A549 treated with Hydrocortisone at 1 μM for 4 hours (cell line): ENCODE measurements at places on chromosomes 12 and 14. TPM values are rescaled to one million over a fixed set of nuclear protein-coding genes. Genes with fewer than 3 reads are reported as not detected.

Gene LHX5
- 0.02 TPM in 1 of 5 replicates, not detected in the others for total RNA-seq

Gene LAG3
- 0.51 to 1.9 TPM (median 1.7 TPM) in 5 replicates for total RNA-seq

Gene GSG1
- total RNA-seq, result 0.39 to 1.0 TPM (median 0.62 TPM) in 5 replicates

Gene FAIM2
- 0.02 TPM in 1 of 5 replicates, not detected in the others for total RNA-seq

Gene POU6F1
- 0.91 to 2.2 TPM (median 1.3 TPM) in 5 replicates for total RNA-seq

Gene BATF
- total RNA-seq, result 0.10 TPM in 1 of 5 replicates, not detected in the others

Gene NPFF
- total RNA-seq, result not detected in 5 replicates

Gene ACOT4
- 1.5 to 2.4 TPM (median 2.2 TPM) in 5 replicates for total RNA-seq

Gene MYF6
- not detected in 5 replicates for total RNA-seq

Gene TPPP2
- not detected in 5 replicates for total RNA-seq

Gene CLEC4D
- not detected in 5 replicates for total RNA-seq

Gene SLC17A8
- 0.12 TPM in 1 of 5 replicates, not detected in the others for total RNA-seq

Gene FOXN4
- total RNA-seq, result 0.03 to 0.08 TPM (median 0.03 TPM) in 3 of 5 replicates, not detected in the others

Gene RXYLT1
- 23.5 to 26.8 TPM (median 25.1 TPM) in 5 replicates for total RNA-seq

Gene SLC6A15
- total RNA-seq, result 3.4 to 5.0 TPM (median 4.0 TPM) in 5 replicates

Gene FAM186B
- total RNA-seq, result 0.05 to 0.16 TPM (median 0.13 TPM) in 5 replicates

Gene OR6C68
- total RNA-seq, result not detected in 5 replicates

Gene ARHGEF25
- total RNA-seq, result 4.2 to 6.7 TPM (median 5.7 TPM) in 5 replicates
